WTC11 (cell line): ENCODE measurements at places on chromosomes 2 and 18.
A peak's percentile ranks its signal among the peaks of the same experiment; 100 is the strongest.

DNA sequence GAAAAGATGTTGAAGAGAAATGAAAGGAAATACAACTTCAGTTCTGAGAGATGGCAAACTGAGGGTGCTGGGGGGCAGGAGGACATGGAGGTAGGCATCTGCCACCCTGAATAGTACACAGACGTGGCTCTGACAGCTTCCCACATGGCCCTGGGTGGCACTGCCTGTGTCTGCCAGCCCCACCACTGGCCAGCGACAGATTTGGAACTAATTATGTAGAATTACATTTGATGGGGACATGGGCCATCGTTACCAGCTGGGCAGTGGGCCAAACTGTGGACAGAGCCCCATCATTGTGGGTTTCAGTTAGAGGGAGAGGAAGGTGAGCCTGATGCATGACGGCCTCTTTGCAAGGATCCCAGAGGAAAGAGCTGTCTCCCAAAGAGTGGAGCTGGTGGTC, 216.0 kb upstream of the HAAO start:
- no peak for DNase-seq

GRCh38 chr2:221025398-221025797, 546.7 kb downstream of the EPHA4 start:
- DNase-seq = no peak

- DNase-seq = no peak
Measured at GRCh38 chr2:181789827-181790448, 101.6 kb upstream of the ITPRID2 start.

GRCh38 chr2:201157694-201158093, 25.2 kb upstream of the CASP10 start:
- DNase-seq = no peak

DNA sequence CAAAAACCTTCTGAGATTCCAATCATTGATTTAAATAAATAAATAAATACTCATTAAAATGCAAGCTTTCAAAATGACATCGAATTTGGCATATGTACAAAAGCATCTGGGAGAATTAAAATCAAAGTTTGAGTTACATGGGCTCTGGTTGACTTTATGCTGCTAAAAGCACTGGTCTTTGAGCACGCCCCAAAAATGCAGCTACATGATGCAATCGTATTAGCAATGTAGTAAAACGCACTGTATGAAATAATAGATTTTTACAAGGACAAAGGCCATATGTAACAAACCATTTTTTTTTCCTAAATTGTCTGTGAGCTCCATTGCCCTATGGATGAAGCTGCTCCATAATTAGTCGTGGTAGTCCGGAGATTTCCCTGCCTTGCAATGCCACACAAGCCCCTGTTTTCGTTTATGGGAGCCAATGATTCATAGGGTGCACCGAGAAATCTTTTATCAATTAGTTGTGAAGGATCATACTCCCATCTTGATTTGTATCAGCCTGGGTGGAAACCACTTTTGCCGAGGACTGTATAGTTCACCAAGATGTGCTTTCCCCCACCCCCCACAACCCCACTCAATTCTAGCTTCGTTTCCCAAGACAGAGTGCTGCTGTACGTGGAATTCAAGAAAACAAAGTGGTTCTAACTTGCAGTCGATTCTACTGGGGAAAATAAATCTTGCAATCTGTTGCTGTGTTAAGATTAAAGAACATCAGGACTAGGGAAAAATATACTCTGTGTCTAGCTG, 268.4 kb downstream of the IRS1 start:
- DNase-seq = no peak

- no peak for DNase-seq
Measured at GRCh38 chr2:136121204-136121910, 3.4 kb upstream of the CXCR4 start.

GRCh38 chr18:49013291-49013691, 62.5 kb upstream of the SMAD7 start:
- DNase-seq = no peak

- no peak for DNase-seq
Measured at GRCh38 chr2:12686708-12687283, 29.9 kb upstream of the TRIB2 start.

GRCh38 chr2:207515671-207516070, 14.1 kb upstream of the CREB1 start:
- DNase-seq = no peak

GRCh38 chr2:127128445-127128904, 21.5 kb upstream of the BIN1 start:
- peak; percentile 60 for DNase-seq

DNA sequence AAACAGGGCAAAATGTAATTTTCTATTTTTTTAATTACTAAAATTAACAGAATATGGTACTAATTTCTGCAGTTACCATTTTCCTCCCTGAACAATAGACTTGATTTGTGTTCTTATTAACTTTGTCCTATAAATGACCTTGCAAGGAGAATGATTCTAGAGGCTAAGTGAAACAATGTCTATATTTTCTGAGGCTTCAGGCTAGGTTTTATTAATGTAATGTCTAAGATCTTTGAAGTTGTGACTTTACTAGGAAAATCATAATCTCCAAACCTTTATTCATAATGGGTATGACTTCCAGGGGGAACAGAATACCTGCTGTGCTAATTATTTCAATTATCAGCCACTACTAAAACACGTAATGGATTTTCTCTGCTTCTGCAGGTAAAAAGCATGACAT, 94.4 kb downstream of the TAF4B start:
- DNase-seq = no peak

- no peak for DNase-seq
Measured at GRCh38 chr2:70674636-70675430, 93.2 kb downstream of the ADD2 start.

- DNase-seq = no peak
Measured at GRCh38 chr2:165905854-165906253, 47.7 kb downstream of the TTC21B start.

- no peak for DNase-seq
Measured at GRCh38 chr2:199777916-199778315, 73.1 kb downstream of the FTCDNL1 start.

- no peak for DNase-seq
Measured at GRCh38 chr2:42835577-42836371, 43.4 kb upstream of the HAAO start.

- no peak for DNase-seq
Measured at GRCh38 chr2:95303191-95303919, 6.2 kb downstream of the KCNIP3 start.

DNA sequence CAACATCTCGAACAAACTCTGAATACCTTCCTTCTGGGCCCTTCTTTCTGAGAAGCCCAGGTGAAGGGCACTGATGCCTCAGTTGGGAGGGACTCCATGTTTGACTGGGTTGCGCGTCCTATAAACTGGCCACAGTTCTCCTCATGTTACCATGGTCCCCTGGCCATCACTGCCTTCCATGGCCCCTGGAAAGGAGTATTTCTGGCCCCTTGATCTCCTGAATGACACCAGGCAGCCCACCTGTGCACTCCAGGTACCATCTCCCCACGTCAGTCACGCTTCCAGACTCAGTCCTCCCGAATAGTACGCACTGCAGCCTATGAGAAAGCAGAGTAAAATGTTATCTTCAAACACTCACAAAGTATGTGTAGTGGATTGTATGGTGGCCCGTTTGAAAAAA, 73.9 kb downstream of the ACKR3 start:
- DNase-seq = no peak

DNA sequence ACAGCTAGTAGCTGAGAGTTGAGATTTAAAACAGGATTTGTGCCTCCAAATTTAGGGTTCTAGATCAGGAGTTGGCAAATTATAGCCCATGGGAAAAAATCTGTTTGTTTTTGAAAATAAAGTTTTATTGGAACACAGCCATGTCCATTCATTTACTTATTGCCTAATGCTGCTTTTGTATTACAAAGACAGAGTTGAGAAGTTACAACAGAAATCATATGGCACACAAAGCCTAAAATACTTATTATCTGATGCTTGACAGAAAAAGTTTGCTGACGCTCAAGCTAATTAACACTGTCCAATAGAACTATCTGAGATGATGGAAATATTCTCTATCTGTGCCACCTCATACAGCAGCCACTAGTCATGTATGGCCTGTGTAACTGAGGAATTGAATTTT, 229.1 kb upstream of the RASGRP3 start:
- DNase-seq = no peak

DNA sequence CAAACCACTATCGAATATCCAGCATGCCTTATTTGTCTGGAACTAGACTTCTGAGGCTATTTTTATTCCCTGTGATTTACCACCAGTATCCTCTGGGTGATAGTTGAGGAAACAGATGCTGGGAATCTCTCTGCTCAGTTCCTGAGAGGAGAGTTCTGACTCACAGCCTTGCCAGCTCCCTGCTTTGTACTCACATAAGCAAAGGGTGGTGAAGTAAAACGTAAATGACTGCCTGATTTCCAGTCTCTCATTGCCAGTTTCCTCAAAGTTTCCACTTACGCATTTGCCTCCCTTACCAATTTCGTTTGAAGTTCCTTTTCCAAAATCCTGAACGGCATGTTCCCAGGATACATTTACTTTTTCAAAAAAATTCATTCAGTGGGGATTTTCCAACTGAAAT, 69.2 kb upstream of the HNRNPA3 start:
- DNase-seq = no peak

- no peak for DNase-seq
Measured at GRCh38 chr18:2569338-2570207, 1.7 kb downstream of the METTL4 start.

DNA sequence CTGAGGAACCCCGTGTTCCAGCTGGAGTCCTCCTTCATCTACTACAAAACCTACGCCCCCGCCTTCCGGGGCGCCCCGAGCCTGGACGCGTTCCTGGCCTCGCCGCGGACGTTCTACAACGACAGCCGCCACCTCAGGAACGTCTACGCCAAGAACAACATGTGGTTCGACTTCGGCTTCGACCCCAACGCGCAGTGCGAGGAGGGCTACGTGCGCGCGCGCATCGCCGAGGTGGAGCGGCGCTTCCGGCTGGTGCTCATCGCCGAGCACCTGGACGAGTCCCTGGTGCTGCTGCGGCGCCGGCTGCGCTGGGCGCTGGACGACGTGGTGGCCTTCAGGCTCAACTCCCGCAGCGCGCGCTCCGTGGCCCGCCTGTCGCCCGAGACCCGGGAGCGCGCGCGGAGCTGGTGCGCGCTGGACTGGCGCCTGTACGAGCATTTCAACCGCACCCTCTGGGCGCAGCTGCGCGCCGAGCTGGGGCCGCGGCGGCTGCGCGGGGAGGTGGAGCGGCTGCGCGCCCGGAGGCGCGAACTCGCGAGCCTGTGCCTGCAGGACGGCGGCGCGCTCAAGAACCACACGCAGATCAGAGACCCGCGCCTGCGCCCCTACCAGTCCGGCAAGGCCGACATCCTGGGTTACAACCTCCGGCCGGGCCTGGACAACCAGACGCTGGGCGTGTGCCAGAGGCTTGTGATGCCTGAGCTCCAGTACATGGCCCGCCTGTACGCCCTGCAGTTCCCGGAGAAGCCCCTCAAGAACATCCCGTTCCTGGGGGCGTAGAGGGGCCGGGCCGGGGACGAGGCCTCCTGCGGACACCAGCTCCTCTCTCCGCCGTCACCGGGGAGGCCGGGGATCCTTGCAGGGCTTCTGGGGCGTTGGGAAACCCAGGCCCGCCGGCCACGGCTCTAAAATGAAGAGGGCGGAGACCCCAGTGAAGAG, 5.3 kb upstream of the NEU4 start:
- DNase-seq = no peak

GRCh38 chr2:119888680-119889079, 124.2 kb upstream of the EPB41L5 start:
- no peak for DNase-seq

- DNase-seq = no peak
Measured at GRCh38 chr2:164847291-164847690, 5.7 kb upstream of the COBLL1 start.

- DNase-seq = no peak
Measured at GRCh38 chr2:176100547-176101140, 1.0 kb downstream of the HOXD12 start.

DNA sequence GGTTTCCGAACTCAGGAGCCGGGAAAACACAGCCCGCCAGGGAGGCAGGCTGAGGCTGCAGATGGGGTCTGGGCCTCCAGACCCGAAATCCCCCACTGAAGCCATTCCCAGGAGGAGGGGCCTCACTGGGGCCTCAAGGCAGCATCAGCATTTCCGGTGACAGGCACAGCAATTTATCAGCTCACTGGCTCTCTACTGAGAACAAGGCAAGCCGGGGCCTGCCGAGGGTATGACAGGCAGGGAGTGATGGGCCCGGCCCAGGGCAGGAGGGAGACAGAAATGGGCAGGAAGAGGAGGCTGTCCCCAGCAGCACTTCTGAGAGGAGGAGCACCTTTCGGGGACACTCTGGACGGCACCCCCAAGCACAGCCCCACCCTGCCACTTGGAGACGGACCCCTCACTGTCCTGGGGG, 12.5 kb downstream of the SDC1 start:
- no peak for DNase-seq

GRCh38 chr2:39990335-39990900, 211.4 kb upstream of the THUMPD2 start:
- no peak for DNase-seq

DNA sequence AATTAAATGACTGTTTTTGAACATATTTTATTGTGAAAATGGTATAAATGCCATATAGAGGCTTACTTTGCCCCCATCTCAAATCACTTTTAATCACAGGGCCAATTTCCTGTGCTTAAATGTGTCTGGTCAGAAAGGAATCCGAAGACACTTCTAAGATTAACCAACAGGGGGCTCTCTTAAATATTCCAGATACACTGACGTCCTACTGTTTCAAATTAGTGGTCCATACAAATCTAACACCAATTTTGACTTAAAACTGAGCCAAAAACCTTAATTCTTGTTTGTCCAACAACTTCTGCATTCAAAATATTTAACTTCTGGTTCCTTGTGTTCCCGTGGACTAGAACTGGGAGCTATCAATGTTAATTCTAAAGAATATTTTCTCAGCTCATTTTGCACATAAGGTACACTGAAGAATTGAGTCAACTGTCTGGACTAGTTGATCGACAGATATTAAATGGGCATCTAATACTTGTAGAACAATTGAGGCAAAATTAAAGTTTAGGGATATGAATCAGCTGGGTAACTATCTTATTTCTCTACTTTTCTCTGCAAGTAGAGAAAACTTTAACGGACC, 557.5 kb downstream of the ARHGAP15 start:
- no peak for DNase-seq

- DNase-seq = no peak
Measured at GRCh38 chr2:30406853-30407252, 40.2 kb upstream of the LCLAT1 start.

DNA sequence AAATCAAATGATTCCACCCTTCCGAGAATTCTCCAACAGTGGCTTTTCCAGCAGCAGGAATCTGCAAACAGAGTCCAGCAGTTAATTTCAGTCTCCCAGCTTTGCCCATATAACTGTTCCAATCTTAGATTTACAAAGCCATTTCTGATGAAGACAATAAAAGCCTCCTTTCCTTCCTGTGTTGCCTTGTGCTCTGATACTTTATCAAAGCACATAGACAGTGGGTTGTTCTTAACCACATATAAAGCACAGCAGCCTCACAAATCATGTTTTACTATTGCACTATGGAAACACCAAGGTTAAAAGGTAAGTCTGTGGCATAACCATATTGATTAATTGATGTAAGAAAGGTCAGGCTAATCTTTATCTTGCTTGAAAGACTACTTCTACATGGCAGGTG, 89.8 kb upstream of the MMADHC start:
- no peak for DNase-seq
